ENCODE measurements at places on chromosomes 6 and 20. TPM values are rescaled to one million over a fixed set of nuclear protein-coding genes. Genes with fewer than 3 reads are reported as not detected.

Gene THEMIS
- not detected for total RNA-seq

Gene HRH3
- not detected for total RNA-seq

Gene CALHM5
- 4.4 TPM for total RNA-seq

Gene FAM83C
- total RNA-seq = not detected
